ENCODE measurements at places on chromosomes 16 and 17.

- H3K27ac ChIP-seq = peak overlapping the region; percentile 15
- H3K4me1 ChIP-seq = peaks cover 31% of the 10 kb centered on the region
- DNase-seq = no peak
- peaks cover 19% of the 10 kb centered on the region for H3K36me3 ChIP-seq
These were observed 2.0 kb upstream of the TOP2A start for GRCh38 chr17:40419559-40420331.

- no peaks in the 10 kb centered on the region for H3K27me3 ChIP-seq
- no peak overlapping the region for H3K4me3 ChIP-seq
- H3K36me3 ChIP-seq = no peaks in the 10 kb centered on the region
- H3K27ac ChIP-seq = no peak overlapping the region
These were observed 407.1 kb downstream of the WWOX start for GRCh38 chr16:78506367-78507193.

DNA sequence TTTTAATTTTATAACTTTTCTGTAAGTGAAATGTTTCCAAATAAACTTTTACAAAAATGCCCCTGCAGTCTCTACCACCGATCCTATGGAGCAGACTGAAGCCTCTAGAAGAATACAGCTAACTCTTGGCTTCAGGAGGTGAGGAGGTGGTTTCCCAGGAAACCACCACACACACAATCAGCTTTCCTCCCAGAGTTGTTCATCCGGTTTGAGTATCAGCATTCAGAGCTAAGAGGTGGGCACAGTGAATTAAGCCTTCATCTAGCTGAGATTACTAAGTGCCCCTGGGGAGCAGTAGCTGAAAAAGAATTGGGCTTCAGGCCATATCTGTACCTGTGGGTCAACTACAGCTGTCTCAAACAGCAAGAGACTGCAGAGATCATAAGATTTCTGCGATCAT is 139.7 kb downstream of the AATF start:
- no peaks in the 10 kb centered on the region for H3K27me3 ChIP-seq
- peaks cover 33% of the 10 kb centered on the region for H3K36me3 ChIP-seq
- peaks cover 40% of the 10 kb centered on the region for H3K4me1 ChIP-seq
- no peak overlapping the region for H3K4me3 ChIP-seq
- no peak for DNase-seq
- no peak overlapping the region for H3K27ac ChIP-seq

DNA sequence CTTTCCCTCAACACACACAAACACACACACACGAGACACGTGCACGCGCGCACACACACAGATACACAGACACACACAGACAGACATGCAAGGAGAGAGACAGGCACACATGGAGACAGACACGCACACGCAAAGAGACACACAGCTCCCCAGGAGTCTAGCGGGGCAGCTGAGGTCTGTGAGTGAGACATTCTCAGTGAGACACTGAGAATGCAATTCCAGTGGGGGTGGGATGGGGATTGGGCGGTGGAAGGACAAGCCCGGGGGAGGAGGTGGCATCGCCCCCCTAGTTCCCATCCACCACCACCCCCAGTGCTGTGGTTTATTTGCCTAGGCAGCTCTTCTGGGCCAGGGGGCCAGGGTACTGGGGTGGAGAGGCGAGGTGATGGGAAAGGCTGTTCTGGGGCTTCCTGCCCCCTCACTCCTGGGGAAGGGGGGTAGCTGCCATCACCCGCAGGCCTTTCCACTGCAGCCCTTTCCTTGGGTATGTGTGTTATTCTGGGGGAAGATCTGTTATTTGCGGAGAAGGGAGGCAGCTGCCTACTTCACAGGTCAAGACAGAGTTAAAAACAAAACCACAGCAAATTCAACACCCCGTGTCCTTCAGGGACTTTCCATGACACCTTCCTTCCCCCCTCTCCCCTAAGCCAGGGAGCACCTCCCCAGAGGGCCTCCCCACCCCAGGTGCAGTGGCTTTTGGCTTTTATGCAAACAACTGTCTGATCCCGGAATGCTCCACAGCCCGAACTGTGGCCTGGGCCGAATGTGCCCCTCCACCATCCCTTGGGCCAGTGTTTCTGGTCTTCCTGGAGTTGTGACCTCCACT is 18.0 kb downstream of the GRB7 start:
- peak; percentile 67 for DNase-seq
- H3K4me3 ChIP-seq = peak overlapping the region; percentile 67
- no peaks in the 10 kb centered on the region for H3K27me3 ChIP-seq
- H3K36me3 ChIP-seq = peaks cover 17% of the 10 kb centered on the region
- H3K27ac ChIP-seq = peak overlapping the region; percentile 97
- peaks cover 85% of the 10 kb centered on the region for H3K4me1 ChIP-seq

DNA sequence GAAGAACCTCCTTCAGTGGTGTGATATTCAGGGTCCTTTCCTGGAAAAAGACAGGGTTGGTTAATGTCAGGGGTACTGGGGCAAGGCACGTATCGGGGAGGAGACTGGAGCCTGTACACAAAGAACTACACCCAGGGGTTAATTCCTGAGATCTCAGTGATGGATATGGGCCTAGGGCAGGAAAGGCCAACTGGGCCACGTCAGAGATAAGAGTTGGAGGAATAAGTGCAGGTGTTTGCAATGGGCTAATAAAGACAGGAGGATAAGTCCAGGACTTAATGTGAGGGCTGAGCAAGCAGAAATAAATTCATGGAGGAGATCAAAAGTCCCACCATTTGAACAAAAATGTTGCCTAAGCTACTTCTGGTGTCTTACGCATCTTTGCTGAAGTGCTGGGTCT is 10.4 kb upstream of the HERPUD1 start:
- no peak overlapping the region for H3K4me3 ChIP-seq
- peaks cover 43% of the 10 kb centered on the region for H3K4me1 ChIP-seq
- H3K36me3 ChIP-seq = no peaks in the 10 kb centered on the region
- H3K27ac ChIP-seq = no peak overlapping the region

DNA sequence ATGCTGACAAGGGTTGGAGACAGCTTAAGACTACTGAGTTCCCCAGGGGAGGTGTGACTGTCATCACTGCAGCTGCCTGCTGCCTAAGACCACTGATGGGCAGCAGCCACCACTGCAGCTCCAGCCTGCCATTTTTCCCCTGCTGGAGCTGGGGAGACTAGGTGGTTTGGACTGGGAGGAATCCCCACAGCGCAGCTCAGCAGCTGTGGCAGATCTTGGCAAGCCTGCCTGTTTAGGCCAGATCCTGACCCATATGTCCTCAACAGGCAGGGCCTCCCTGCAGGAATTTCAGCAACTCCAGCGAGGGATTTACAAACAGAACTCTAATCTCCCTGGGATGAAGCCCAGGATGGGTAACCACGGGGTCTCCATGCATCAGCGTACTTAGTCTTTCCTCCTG is 356.4 kb upstream of the TOM1L1 start:
- H3K36me3 ChIP-seq = no peaks in the 10 kb centered on the region
- no peaks in the 10 kb centered on the region for H3K27me3 ChIP-seq
- no peak overlapping the region for H3K4me3 ChIP-seq

DNA sequence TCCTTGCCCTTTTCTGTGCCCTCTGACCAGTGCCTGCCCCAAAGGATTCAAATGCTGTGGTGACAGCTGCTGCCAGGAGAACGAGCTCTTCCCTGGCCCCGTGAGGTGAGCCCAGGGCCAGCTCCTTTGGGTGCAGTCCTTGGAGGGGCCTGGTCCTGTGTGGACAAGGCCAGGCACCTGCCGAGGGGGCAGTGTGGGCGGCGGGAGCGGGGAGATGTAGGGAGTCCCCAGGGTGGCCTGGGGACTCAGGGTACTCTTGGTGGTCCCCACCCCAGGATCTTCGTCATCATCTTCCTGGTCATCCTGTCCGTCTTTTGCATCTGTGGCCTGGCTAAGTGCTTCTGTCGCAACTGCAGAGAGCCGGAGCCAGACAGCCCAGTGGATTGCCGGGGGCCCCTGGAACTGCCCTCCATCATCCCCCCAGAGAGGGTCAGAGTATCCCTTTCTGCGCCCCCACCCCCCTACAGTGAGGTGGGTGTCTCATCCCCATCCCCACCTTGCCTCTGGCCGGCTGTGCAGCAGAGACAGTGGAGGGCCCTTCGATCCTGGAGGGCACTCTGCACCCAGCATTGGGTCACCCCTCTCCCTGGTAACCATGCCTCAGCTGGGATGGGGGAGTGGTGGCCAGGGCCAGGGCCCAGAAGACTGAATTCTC is 4.4 kb downstream of the TMEM92 start:
- H3K4me3 ChIP-seq = no peak overlapping the region
- H3K36me3 ChIP-seq = no peaks in the 10 kb centered on the region
- peaks cover 10% of the 10 kb centered on the region for H3K4me1 ChIP-seq

DNA sequence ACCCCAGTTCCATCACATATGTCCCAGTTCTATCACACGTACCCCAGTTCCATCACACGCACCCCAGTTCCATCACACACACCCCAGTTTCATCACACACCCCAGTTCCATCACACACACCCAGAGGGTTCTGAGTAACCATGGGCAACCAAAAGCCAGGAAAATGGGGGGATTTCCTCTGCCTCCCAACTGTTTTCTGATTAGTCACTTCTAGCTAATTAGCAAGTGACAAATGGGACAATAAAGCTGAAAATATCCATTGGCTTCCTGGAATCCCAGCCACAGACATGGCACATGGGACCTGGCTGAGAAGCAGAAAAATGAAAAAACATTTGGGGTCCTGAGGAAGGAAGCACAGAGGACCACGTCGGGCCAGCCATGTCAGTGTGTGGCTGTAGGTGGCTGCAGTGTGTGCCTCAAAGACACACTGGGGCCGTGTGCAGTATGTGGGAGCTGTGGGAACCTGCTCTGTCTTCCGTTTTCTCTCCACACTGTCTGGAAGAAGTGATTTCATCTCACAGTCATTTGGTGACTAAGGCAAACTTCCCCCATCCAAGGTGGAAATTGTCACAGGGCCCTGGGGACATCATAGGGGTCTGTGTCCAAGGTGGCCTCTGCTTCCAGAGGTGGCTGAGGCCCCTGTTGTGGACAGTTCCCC is 106.7 kb downstream of the CMIP start:
- no peak for DNase-seq
- H3K36me3 ChIP-seq = no peaks in the 10 kb centered on the region
- no peak overlapping the region for H3K4me3 ChIP-seq
- peak overlapping the region; percentile 55 for H3K27ac ChIP-seq
- peaks cover 53% of the 10 kb centered on the region for H3K4me1 ChIP-seq

GRCh38 chr16:57000271-57001025 is 11.1 kb downstream of the NLRC5 start:
- peaks cover 54% of the 10 kb centered on the region for H3K36me3 ChIP-seq
- no peaks in the 10 kb centered on the region for H3K27me3 ChIP-seq
- peak overlapping the region; percentile 55 for H3K4me3 ChIP-seq
- DNase-seq = peak; percentile 76

DNA sequence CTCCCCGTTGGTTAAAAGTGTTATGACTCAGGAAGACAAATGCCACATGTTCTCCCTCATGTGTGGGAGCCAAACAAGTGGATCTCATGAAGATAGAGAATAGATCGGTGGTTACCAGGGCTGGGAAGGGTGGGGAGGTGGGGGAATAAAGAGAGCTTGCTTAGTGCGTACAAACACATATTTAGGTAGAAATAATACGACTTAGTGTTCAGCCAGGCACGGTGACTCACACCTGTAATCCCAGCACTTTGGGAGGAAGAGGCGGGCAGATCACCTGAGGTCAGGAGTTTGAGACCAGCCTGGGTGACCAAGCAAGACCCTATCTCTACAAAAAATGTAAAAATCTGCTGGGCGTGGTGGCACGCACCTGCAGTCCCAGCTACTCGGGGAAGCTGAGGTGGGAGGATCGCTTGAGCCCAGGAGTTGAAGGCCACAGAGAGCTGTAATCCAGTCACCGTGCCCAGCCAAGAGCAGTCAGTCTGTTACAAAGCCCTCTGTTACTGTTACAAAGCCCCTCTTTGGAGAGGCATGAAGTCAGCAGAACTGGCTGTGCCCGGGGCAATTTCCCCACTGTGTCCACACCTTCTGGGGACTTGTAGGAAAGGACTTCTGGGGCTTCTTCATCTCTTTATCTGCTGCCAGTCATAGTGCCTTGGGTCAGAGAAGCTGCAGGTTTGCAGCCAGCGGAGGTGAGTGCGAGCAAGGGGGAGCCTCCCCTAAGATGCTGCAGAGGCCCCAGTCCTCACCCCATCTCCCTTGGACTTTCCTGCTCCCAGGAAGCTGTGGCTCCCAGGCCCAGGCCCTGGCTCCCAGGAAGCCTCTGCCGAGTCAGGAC is 4.3 kb upstream of the ALDH3A1 start:
- no peak for DNase-seq
- peaks cover 15% of the 10 kb centered on the region for H3K27me3 ChIP-seq
- no peak overlapping the region for H3K4me3 ChIP-seq

GRCh38 chr16:85395207-85395912 is 217.8 kb upstream of the GSE1 start:
- no peaks in the 10 kb centered on the region for H3K36me3 ChIP-seq
- no peaks in the 10 kb centered on the region for H3K4me1 ChIP-seq
- no peak overlapping the region for H3K4me3 ChIP-seq
- no peaks in the 10 kb centered on the region for H3K27me3 ChIP-seq

DNA sequence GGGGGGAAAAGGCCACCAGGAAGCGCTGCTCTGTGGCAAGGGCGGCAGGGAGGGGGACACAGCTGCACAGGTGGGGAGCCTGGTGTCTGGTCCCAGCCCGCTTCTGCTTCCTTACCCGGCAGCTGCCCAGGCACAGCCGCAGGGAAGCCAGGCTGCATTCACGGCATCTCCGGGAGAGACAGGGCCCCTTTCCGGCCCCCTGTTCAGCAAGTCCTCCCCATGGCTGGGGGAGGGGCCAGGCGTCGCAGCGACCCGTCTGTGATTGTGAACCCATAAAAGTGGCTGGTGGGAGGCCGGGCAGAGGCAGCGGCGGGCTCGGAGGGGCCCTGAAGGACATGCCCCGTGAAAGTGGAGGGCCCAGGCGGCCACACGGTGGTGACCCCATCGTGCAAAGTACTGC is 28.7 kb downstream of the SOX8 start:
- peaks cover 17% of the 10 kb centered on the region for H3K4me1 ChIP-seq
- no peaks in the 10 kb centered on the region for H3K36me3 ChIP-seq
- no peak overlapping the region for H3K27ac ChIP-seq
- no peak overlapping the region for H3K4me3 ChIP-seq

DNA sequence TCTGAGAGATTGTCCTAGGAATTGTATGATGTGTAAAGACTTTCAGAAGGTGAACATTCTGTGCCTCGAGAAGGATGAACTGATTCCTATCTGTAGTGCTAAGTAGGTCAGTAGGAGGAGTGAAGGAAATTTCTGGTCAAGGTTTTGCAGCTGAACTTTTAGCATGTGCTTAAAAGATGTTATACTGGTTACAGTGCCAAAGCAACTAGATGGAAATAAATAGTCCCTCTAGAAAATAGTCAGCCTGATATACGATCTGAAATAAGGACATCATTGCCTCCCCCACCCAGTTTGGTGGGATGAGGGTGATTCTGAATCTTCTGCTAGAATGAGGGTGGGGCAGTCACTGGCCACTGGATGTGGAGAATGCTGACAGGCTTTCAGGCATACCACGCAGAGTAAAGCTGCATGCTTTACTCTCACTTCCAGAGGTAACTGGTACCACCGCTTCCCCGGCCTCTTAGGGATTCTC is 57.2 kb upstream of the VPS4A start:
- no peak overlapping the region for H3K4me3 ChIP-seq
- peaks cover 16% of the 10 kb centered on the region for H3K4me1 ChIP-seq
- H3K27ac ChIP-seq = no peak overlapping the region
- H3K27me3 ChIP-seq = no peaks in the 10 kb centered on the region

GRCh38 chr17:44906010-44906646 is 6.9 kb upstream of the EFTUD2 start:
- H3K27ac ChIP-seq = no peak overlapping the region
- no peaks in the 10 kb centered on the region for H3K36me3 ChIP-seq
- no peaks in the 10 kb centered on the region for H3K4me1 ChIP-seq
- peaks cover 2% of the 10 kb centered on the region for H3K27me3 ChIP-seq

- no peak overlapping the region for H3K27ac ChIP-seq
- peaks cover 5% of the 10 kb centered on the region for H3K4me1 ChIP-seq
- DNase-seq = no peak
- H3K36me3 ChIP-seq = peaks cover 4% of the 10 kb centered on the region
These were observed 48.6 kb upstream of the USP7 start for GRCh38 chr16:9012330-9012729.
